ENCODE measurements at places on chromosomes 1 and 21.

DNA sequence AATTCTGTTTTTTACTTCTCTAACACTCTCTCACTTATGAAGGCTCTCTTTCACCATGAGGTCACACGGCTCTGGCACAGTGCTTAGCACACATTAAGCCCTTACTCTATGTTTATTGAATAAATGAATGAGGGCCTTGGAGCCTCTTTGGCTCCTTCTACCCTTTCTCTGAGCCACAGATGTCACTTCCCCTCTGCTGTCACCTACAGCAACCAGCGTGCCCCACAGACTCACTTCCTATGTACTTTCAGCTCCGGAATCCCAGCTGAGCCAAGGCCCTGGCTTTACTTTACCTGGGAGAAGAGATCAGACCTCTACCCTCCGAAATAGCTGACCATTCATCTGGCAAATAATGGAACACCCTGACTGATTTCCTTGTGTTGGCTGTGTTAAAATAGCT, 53.7 kb upstream of the HMCN1 start:
- no peak for DNase-seq

- DNase-seq = no peak
Measured at GRCh38 chr21:41368735-41369104, 6.9 kb downstream of the MX2 start.

GRCh38 chr1:119727991-119728390, 16.3 kb downstream of the PHGDH start:
- no peak for DNase-seq

- peak; percentile 83 for DNase-seq
Measured at GRCh38 chr21:44897326-44898010, 23.2 kb downstream of the ITGB2 start.

DNA sequence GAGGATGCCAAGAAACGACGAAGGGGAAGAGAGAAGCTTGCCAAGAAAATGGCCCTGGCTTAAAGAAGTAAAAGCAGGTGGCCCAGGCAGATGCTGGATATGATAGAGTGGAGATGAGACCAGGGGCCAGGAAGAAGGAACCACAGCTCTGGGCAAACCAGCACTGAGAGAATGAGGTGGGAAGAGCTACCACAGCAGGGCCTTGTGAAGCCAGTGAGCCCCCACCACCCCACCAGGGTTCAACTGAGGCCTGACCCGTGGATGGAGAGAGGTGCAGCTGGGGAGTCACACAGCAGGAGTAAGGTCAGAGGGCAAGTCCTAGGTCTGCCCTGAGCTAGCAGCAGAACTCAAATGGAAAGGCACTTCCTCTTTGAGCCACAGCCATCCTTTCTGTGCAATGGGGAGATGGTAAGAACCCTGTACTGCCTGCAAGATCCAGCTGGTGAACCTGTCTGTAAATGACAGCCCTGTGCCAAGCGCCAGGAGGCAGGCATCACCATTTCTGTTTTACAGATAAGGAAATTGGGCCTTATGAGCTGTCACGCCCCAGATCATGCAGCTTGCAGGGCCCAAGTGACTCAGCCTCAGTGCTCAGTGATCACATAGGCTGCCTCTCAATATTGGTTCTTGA, 8.5 kb downstream of the SH3BGRL3 start:
- no peak for DNase-seq

DNA sequence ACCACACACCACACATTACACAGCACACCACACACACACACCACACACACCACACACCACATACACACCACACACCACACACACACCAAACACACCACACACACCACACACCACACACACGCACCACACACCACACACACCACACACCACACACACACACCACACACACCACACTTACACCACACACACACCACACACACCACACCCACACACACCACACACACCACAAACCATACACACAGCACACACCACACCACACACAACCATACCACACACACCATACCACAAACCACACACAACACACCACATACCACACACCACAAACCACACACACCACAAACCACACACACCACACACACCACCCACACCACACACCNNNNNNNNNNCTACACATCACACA, 40.9 kb upstream of the SIK1 start:
- no peak for DNase-seq

GRCh38 chr1:109845658-109846057, 65.0 kb upstream of the CSF1 start:
- DNase-seq = no peak

DNA sequence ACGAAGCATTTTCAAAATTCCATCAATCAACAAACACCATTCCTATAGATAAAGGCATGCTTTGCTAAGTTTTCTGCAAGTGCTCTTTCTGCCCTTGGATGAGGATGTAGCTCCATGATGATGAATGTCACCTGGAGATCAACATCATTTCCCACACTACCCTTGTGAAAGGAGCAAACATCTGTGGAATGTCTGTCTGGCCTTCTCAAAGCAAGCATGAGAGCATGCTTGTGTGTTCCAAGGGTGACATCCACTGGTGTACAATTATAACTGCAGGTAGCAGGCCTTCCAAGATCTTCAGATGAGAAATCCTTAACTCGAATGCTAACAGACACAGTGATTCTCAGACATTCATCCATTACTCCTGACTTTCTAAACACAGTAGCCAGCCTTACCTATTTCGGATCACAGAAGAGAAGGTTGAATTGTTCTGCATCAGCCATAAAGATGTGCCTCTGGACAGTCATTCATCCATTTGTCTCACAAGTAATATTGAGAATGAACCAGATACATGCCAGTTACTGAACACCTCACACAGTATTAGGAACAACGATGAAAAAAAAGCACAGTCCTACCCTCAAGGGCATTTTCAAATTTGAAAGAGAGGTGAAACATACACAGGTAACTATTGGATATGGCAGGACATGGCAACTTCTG, 162.4 kb downstream of the TPR start:
- DNase-seq = peak; percentile 89

DNA sequence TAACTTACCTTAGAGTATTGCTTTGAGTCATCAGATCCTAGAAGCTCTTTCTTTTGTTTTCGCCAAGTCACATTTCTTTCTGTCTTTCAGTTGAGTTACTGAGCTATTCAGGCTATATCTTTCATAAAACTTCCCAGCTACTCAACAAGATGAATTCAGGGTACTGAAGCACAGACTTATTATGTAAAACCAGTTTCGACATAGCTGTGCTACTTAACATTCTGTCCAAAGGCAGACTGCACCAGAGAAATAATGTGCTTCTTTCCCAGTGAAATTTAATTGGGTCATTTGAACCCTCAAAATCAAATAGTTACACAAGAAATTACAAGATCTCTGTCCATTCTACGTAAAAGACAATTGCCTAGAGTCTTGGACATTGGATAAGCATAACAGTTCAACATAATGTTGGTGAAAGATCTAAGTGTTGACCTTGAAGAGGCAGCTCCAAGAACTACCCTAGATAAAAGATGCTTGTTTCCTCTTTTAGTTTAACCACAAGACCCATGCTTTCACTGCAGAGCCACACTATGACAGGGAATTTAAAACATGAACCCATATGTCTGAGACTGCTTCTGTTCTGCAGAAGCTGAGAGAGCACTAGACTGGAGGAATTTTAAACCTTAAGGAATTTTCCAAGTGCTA, 163.2 kb downstream of the LRRC40 start:
- no peak for DNase-seq

DNA sequence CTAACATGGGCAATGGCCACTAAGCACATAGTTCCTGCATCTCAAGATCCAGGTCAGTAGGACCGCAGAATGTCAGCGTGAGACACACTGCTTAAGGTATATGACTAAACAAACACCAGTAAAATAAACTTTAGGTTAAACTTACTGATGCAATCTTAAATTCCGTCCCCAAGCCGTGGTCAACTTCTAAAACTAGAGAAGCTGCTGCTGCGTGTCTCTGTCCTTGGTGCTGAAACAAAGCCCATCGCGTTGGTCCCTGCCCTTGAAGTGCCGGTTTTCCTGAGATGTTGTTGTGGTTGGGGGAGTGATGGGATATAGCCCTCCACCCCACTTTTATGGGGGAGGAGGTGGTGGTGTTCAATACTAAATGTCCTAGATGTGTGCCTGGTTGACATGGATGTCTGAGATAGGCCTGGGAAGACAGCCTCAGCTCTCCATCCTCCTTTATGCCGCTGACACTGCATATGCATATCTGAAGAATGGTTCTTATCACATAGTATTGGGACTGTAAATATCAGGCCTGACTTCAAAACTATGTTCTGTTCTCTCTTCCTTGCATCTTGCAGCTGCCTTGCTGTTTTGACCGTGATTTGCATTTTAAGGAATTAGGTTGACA, 72.0 kb upstream of the KCNA3 start:
- DNase-seq = no peak

DNA sequence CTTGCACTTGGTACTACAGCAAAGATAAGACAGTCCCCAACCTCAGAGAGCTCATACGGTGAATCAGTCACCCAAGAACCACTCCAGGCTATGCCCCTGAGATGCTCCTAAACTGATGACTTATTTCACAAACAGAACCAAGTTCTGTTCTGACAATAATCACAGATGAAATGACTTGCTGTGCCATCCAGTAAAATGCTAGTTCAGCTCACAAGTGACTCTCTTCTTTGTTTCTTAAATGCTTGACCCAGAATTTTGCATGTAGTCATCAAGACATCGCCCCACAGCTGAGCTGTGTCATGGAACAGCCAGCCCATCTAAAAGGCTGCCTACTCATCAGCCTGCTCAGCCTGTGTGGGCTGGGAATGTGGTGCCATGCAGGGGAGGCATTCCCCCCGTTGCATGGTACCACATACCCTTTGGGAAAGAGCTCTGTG, 6.1 kb upstream of the SLC19A2 start:
- DNase-seq = no peak

GRCh38 chr1:155124503-155125463, 2.9 kb upstream of the EFNA1 start:
- peak; percentile 47 for DNase-seq
